ENCODE measurements at places on chromosomes 7 and 10.

DNA sequence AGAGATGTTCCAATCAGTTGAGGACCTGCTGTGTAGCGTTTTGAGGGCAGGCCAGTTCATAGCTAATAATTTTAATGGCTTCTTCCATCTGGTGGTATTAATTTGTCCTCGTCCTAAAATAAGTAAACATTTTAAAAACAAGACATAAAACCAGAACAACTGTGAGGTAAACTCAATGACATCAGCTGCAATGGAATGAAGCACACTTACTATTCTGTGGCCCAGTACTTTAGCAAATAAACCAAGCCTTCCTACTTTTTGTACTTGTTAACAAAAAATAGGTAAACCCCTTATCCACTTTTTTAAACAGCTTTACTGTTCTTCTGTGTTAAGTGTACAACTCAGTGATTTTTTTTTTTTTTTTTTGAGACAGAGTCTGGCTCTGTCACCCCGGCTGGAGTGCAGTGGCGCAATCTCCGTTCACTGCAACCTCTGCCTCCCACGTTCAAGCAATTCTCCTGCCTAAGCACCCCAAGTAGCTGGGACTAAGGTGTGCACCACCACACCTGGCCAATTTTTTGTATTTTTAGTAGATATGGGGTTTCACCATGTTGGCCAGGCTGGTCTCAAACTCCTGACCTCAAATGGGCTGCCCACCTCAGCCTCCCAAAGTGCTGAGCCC, 28.9 kb upstream of the FZD1 start:
- DNase-seq = no peak

DNA sequence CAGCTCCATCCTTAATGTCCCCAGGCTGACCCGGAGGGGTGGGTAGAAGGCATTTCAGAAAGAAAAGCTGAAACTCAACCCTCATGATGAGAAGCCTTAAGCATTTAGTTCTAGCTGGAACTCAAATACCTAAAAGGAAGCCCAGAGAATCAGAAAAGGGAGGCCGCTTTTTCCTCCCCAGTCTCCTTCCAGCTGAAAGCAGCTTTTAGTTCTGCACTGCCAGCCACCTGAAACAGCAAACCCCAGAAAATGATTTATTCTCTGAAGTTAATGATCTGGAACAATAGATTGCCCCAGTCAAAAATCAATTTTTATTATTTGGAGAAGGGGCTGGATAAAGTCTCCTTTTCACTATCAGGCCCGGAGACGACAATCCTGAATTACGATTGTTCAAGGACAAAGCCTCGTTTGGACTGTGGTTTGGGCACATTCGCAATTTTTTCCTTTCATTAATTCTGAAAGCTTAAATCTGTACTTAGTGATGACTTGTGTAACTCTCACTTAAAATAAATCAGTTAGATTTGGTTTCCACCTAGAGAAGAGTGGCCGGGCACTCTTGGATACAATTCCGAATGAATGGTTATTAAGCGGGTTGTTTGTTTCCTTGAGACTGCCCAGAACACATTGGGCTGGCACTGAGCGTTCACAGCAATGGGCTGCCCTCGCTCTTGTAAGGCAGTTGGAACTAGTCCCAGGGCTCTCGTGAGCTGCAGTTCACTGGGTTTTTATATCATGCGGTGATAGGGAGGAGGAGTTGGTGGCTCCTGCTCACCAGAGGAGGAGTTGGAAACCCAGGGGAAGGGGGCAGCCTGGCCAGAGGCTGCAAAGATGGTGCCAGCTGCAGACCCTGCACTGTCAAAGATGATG, 262.2 kb downstream of the CCSER2 start:
- no peak for DNase-seq

DNA sequence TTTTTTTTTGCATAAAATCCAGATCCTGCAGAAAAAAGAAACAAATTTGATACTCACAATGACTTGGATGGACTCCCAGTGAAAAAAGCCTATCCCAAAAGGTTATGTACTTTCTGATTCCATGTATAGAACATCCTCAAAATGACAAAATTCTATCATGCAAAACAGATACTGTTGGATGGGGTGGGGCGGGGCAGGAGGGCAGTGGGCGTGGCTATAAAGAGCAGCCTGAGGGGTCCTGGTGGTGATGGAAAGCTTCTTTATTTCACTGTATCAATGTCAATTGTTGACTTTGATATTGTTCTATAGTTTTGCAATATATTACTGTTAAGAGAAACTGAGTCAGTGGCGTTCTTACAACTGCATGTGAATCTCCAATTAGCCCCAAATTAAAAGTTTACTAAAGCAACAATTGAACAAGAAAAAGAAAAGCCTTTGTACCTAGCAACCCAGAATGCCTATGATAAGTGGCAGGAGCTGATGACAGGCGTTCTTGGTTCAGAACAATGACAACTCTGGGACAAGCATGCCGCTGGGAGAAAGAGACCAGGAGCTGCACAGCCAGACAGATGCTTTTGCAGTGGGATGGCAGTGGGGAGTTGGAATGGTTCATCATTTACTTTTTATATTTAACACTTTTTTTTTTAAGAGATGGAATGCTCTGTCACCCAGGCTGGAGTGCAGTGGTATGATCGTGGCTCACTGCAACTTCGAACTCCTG, 101.9 kb downstream of the LHPP start:
- no peak for DNase-seq

DNA sequence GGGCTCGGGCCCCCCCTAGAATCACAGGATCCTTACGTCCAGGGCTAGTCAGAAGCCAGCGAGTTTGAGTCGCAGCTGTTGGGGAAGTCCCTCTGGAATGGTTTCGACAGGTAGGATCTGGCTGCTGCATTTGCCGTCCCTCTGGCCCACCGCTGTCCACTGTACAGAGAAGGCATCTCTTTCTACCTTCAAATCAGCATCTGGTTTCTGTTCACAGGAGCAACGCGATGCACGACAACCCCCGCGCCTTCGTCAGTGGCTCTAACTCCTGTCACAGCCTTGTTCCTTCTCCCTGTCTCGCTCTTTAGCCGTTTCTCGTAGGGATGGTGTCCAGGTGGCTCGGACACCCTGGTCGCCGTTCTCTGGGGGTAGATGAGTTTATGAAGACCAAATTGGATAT, 11.2 kb upstream of the PFKFB3 start:
- no peak for DNase-seq

DNA sequence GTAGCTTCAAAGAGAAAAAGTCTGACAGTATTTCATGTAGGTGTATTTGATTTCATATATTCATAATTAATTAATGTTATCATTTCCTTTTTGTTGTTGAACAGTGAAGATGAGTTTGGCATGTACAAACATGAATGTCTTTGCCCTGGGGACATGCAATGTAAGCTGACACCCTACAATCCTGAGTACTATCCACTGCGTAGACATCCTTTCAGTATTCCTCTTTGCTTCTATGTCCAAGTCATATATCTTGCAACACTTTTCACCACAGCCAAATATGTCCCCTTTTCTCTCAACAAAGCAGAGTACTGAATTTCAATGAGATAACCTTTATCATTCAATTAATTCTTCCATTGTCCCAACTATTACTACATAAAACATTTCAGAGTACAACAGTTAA, 93.6 kb downstream of the GPR37 start:
- no peak for DNase-seq

- no peak for DNase-seq
Observed at GRCh38 chr10:89091496-89091895, 100.9 kb downstream of the FAS start.

DNA sequence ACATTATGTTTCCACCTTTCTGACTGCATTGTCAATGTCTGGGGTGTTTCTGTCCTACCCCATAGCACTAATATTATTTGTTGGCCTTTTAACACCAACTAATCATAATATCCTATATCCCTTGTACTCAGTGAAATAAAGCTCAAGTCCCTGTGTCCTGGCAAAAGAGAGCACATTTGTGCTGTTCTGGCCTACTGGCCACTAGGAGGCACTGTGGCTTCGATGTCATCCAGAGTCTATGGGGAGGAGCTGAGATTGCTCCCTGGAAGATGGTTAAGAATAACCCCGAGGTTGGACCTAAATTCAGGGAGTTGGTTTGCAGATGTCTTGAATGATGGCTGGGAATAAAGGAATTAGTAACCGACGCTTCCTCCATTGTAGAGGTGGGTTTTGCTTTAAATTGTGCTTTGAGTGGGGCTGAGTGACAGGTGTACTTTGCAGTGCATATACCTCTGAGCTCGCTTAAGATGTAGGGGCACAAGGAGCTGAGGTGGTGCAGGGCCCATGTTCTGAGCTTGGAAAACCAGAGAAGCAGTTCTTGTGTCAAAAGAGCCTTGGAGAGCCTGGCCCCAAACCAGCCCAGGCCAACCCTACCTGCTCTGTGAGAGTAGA, 191.2 kb upstream of the PRSS1 start:
- no peak for DNase-seq

- DNase-seq = no peak
Observed at GRCh38 chr7:106304568-106304967, 19.8 kb upstream of the NAMPT start.

DNA sequence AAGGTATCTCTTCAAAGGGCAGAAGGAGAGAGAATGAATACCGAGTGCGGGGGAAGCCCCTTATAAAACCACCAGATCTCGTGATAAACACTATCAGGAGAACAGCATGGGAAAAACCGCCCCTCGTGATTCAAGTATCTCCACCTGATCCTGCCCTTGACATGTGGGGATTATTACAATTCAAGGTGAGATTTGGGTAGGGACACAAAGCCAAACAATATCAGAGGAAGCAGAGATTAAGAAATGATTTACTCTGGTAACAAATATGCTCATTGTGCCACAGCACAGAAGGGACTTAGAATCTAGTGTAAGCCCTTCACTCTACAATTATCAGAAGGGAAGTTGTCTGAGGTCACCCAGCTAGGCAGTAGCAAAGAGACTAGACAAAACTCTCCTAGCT, 40.1 kb upstream of the ZNRF2 start:
- no peak for DNase-seq

DNA sequence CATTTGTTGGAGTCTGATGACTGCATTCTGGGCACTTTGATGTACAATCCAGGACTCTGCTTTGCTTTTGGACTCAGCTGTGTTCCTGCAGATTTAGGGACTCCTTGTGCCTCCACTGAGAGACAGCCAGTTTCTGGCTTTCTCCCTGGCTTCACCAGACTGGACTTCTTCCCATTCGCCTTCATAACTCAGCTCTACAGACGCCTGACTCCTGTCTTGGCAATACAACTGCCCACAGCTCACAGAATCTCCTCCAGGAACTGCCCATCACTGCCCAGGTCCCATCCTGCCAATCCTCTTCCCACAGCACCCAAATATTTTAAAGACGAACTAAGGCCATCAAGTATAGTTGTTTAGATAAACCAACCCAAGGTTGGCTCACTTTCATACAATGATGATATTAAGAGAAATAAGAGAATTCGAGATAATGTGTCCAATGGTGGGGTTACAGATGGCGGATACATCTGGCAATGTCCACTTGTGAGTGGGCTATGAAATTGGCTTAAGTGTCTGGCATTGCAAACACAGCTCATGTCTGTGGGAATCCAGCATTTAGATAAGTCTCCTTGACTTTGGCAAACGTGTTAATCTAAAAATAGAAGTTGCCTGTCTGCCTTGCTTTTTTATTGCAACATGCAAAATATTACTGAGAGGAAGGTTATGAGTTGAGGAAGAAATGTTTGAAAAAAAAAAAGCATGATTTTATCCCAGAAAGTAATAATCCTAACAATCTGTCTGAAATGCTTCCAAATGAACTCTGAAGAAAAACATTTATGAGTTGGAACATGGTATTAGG, 95.1 kb downstream of the ITGA8 start:
- no peak for DNase-seq

- no peak for DNase-seq
Observed at GRCh38 chr10:103598654-103599115, 105.2 kb downstream of the NEURL1 start.

DNA sequence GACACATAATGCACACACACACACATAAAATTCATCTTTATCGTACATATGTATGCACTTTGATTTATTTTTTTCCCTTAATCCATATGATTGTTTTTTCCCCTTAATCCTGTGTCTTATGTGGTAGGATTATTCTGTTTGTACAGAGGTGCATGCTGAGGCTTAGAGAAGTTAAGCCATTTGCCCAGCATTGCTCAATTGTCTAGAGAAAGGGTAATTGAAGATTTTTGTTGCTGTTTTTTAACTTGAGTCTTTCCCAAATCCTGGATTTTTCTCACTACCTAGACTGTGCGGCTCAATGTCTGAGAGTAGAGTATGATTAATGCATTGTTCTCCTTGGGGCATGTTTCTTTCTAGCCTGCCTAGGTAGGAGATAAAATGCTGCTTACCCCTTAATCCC, 35.0 kb downstream of the WBP1L start:
- DNase-seq = no peak

GRCh38 chr7:74138945-74139843, 35.0 kb upstream of the EIF4H start:
- DNase-seq = no peak

DNA sequence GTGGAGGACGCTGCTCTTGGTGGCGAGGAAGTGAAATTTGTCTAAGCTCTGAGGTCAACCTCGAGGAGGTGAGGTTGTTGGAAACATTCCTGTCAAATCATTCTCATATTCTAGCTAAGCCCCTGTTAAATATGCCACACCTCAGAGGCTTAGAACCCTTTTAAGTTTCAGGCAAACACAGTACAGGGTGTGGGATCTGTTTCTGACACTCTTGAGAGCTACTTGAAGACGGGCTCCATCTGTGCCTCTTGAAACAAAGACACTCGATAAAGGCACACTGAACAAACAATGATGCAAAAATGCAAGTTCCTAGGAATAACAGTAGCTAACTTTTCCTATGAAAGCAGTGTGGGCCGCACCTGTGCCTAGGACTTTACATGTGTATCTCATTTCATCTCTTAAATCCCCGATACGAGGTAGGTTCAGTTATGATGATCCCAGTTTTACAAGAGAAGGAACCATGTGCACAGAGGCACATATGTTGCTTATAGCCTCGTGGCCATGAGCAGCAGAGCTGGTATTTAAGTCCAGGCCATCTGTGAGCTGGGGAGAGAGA, 299.2 kb downstream of the CCDC3 start:
- DNase-seq = no peak

DNA sequence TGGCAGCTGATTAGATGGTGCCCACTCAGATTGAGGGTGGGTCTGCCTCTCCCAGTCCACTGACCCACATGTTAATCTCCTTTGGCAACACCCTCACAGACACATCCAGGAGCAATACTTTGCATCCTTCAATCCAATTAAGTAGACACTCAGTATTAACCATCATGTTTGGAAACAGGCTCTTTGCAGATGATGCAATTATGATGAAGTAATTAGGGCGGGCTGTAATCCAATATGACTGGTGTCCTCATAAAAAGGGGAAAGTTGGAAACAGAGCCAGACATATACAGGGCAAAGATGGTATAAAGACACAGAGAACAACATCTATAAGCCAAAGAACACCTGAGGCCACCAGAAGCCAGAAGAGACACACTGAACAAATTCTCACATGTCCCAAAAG, 658.6 kb downstream of the CCSER2 start:
- DNase-seq = no peak

GRCh38 chr7:121298831-121299239, 30.0 kb upstream of the WNT16 start:
- DNase-seq = no peak

DNA sequence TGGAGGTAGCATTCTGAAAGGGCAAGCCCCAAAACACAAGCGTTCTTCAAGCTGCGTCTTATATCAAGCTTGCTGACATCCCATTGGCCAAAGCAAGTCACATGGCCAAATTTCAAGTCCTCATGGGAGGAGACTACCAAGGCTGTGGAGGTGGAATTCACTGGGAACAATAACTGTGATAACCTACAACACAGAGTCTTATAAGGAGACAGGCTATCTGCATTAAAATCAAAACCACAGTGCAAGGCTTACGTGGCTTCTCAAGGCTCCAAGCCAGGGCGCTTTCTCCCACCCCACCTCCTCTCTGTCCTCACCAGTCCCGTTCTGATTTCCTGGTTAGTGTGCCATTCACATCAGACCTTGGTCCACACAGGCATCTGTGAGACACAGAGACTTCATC, 39.4 kb downstream of the ADRB1 start:
- DNase-seq = no peak
